ENCODE measurements at places on chromosomes 7 and 10.

GRCh38 chr10:82089327-82089726, 214.3 kb downstream of the NRG3 start:
- DNase-seq = no peak

DNA sequence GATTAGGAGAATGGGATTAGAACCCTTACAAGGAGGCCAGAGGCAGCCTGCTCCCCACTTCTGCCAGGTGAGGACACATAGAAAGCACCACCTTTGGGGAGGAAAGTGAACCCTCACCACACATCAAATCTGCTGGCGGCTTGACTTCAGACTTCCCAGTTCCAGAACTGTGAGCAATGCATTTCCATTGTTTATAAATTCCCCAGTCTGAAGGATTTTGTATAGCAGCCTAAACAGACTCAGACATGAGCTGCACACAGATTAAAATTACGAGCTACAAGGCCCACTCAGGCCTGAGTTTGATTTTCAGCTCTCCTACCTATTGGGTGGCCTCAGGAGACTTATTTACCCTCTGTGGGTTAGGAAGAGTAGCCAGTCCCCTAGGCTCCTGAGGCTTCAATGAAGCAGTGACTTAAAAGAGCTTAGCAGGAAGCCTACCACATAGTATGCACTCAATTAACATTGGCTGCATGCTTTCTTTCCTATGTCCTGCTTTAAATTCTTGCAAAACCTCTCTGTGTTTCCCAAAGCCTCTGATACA, 350.7 kb upstream of the ZMIZ1 start:
- no peak for DNase-seq

DNA sequence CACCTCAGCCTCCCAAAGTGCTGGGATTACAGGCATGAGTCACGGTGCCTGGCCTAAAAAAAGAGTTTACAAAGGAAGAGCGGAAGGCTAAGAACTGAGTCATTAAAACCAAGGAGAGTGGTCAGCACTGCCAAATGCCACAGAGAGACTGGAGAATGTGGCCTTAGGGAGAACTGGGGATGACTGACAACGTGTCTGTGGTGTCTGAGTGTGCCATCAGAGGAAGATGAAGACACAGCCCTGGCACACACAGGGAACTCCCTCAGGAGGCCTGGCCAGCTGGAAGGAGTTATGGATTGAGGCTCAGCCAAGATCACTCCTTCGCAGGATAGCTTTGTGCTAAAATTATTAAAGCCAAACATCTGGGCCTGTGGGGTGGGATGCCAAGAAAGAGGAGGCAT, 3.9 kb upstream of the INA start:
- no peak for DNase-seq

DNA sequence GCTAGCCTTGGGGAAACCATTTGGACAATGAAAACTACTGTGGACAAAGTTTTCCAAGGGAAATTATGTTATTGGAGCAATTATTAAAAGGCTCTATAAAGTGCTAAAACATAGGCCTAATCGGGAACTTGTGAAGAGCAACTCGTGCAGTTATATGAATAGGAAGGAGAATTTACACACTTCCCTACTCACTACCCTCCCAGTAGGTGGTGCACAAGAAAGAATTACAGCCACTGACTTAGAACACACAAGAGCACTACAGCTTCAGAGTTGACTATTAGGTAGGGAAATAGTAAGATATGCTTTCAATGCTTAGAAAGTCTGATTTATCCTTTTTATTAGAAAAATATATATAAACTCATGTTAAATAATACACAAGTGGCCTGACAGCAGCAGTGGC, 47.2 kb downstream of the GSAP start:
- no peak for DNase-seq

DNA sequence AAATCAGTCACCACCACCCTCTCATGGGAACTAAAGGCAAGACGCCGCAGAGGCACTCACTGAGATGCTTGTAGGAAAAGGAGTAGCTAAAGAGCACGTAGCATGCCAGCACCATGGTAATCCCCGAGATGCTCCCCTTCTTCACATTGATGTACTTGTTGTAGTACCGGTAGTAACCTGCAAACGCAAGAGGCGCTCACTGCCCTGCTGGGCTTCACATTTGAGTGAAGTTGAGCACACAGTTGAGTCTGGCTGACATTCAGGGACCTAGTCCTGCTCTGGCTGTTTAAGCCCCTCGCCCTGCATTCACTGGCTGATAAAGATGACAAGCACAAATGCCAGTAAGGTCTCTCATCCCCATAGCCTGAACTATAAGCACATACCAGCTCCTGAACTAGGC, 6.9 kb downstream of the ATP5MF start:
- no peak for DNase-seq

DNA sequence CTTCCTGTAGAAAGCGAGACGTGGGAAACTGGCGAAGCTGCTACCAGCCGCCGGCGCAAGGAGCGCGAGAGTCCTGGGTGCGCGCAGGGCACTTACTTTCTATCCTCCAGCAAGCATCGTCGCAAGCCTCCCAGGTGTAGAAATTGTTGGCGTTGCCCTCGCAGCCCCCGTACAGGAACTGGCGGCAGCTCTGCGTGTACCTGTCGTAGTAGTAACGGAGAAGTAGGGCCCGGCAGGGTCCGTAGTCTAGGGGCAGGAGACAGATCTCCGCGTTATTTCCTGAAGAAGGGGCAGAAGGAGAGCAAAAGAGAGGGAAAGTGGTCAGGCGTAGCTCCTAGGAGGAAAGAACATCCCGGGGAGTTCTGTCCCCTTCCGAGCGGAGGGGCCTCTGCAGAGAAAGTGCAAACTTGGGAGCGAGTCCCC, 501 bp downstream of the TFPI2 start:
- no peak for DNase-seq

DNA sequence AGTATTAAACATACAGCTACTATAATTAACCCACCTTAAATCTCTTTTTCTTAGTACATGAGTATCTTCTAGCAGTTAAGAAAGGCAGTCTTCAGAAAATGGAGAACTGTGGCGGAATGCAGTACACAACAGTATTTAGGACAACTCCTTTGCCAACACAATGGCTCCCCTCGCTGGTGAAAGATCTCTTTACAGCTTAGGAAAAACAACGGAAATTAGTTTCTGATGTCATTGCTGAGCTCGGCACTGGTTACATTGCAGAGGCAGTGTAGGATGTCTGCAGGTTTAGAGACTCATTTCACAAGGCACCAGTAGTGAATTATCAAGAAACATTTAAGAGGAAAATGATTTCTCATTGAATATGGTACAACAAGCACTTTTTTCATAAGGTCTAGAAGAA, 43.4 kb downstream of the GLRX3 start:
- no peak for DNase-seq

GRCh38 chr7:51731075-51731474, 414.5 kb upstream of the COBL start:
- DNase-seq = no peak

DNA sequence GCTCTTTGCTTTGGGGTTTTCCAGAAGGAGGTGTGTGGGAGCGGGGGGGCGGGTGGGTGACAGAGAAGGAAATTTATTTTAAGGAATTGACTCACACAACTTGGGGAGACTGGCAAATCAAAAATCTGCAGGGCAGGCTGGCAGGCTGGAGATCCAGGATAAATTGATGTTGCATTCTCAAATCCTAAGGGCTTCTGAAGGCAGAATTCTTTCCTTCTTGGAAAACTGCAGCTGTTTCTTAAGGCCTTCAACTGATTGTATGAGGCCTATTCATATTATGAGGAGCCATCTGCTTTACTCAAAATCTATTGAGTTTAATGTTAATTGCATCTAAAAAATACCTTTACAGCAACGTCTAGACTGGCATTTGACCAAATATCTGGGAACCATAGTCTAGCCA, 1528.8 kb upstream of the LRRTM3 start:
- DNase-seq = no peak

DNA sequence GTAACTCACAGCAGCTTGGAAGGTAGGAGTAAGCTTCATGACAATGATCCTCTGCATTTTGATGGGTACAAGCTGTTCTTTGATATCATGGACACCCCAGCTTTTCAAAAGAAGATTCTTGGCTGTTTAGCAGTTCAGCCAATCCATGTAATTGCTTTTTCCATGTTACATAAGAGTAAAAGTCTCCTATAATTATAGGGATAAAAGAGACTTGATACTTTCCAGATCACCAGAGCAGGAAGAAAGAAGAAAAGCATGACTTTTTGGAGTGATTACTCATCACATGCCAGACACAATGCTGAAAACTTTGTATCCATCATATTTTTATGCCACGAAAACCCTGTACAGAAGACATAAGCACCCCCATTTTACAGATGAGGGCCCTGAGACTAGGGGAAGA, 1049.7 kb downstream of the NRG3 start:
- no peak for DNase-seq

GRCh38 chr7:67916571-67917436, 920.2 kb downstream of the TYW1 start:
- DNase-seq = peak; percentile 20

DNA sequence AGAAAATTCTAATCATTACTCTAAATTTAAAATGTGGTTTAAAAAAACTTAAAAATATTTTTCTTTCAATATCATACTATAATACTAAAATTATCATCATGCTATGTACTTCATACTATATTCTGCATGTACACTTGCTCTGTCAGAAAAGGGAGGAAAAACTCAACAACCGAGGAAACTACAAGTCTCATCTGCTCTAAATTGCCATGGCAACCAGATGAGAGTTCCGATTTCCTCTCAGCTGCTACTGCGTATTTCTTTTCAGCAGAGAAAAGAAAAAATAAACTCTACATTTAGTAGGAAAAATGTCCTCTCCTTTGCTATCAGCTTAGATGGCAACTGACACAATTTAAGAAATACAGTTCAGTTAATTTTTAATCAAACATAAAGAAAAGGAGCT, 178.9 kb downstream of the SRPK2 start:
- no peak for DNase-seq

GRCh38 chr10:132071667-132072066, 5.9 kb downstream of the JAKMIP3 start:
- DNase-seq = no peak

GRCh38 chr7:94243066-94243711, 151.5 kb upstream of the COL1A2 start:
- DNase-seq = no peak

DNA sequence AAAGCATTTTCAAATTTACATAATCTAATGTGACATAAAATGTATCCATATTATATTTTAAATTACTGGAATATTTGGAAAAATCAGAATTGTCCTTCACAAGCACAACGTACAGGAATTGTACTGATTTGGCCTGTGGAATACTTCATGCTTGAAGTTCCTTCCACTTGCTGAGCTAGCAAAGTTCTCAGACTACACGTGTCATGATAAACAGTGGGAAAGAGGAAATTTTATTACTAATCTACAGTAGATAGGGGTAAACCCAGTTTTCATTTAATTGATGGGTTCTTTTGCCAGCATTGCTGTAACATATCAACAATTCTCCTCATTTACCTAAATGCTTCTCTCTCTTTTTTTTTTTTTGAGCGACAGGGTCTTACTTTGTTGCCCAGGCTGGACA, 45.6 kb upstream of the FIGNL1 start:
- DNase-seq = no peak

- no peak for DNase-seq
Observed at GRCh38 chr10:97981816-97982215, 48.6 kb downstream of the CRTAC1 start.

DNA sequence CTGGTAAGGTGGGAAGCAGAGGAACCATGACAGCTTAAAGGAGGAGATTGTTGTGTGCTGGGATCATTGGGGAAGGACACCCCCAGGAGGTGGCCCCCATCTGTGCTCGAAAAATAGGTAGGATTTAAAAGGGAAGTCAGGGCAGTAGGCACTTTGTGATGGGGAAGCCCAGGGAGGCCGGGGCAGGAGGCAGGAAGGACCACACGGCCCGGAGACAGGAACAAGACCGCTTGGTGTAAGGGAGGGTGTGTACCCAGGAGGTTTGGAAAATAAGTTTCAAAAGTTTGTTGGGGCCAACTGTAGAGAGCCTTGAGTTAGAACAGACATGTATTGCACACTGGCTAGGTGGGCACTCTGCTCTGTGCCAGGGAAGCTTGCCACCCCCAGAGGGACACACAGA, 20.7 kb downstream of the ZNF467 start:
- DNase-seq = no peak

DNA sequence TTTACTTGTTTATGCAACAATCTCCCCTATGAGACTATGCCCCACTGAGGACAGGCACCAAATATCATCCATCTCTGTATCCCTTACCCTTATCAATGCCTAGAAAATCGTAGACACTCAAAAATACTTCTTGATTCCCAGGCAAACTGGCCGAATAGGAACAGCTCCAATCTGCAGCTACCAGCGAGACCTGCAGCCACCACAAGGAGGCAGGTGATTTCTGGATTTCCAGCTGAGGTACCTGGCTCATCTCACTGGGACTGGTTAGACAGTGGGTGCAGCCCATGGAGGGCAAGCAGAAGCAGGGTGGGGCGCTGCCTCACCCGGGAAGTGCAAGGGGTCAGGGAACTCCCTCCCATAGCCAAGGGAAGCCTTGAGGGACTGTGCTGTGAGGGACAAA, 10.8 kb upstream of the PPP1R3C start:
- DNase-seq = no peak

- DNase-seq = no peak
Observed at GRCh38 chr7:110877016-110877415, 213.9 kb upstream of the LRRN3 start.

GRCh38 chr7:38257350-38257677, 16.1 kb downstream of the TARP start:
- DNase-seq = no peak

- DNase-seq = no peak
Observed at GRCh38 chr7:7688956-7689355, 29.5 kb downstream of the RPA3 start.

- no peak for DNase-seq
Observed at GRCh38 chr10:114322344-114322743, 82.0 kb downstream of the AFAP1L2 start.

DNA sequence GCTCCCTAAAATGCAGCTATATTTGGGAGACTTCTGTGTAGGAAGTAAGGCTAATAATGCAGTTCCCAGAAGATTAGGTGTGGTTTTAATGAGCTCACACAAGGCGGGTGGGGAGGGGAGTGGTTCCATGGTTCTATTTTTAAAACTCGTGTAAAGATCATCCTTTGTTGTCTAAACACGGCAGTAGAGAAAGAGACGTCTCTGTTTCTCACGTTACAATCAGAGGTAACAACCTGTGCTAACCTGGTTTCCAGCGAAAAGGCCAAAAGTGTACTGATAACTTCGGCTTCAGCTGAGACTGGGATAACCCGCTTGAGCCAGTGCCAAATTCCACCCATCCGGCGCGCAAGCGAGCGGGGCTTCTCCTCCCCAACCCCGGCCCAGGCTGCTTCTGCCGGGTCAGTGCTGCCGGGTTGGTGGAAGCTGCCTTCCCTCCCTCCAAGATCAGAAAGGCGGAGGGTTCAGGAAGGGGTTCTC, 2.5 kb upstream of the MAP3K8 start:
- DNase-seq = no peak

Data from NCI-H1092 (cell line).